T-helper 17 cell (primary cell): ENCODE measurements at places on chromosomes 7 and 10.

DNA sequence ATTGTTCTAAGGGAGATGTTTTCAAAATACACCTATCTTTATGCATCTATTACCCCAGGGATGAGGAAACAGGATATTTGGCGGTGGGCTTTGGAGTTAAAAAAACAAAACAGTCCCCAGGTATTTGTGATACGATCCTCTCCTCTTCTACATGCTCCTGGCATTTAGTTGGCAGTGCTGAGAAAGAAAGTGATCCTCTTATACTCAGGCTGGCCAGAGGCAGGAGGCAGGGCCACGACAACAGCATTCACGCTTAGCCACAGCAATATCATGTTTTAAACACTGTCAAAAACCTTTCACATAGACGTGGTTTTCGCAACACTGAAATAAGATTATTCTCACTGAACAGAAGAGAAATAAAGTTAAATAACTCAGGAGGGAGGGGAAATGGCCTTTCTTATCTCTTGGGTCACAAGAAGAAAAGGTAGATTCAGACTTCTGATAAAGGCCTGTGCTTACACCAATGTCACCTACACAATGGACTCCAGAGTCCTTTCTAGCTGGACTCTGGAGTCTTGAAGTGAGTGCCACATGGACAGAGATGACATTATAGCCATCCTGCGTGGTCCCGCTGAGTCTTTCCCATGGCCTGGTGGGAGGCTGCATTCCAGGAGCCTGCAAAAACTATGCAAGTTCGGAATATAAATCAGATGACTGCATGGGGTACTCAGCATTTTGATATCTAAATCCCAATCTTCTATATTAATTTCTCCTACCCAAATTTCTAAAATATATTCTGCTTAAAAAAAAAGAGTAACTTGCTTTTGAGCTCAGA is 88.7 kb downstream of the PIP4K2A start:
- no peak for DNase-seq

GRCh38 chr7:11120675-11121220 is 147.1 kb downstream of the PHF14 start:
- DNase-seq, result no peak

- DNase-seq, result no peak
Measured at GRCh38 chr7:135584362-135585353, 26.9 kb downstream of the NUP205 start.

DNA sequence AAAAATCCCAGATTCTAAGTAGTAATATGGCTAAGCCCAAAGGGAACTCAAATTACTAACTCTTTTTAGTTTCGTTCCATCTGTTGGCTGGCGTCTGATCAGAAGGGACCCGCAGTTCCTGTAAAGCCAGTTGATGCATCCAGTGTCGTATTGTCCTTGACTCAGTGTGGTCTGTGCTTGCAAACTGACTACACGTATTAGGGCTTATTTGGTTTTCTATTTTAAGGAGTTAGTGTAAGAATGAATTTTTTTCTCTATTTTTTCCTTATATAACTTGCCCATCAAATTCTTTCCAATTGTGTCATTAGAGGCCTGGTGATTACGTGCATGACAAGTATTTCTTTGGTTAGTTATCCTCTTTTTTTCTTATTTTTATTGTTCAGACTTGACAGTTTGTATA is 9.7 kb downstream of the ABCA13 start:
- DNase-seq, result no peak

GRCh38 chr10:104328646-104328895 is 9.7 kb downstream of the ITPRIP start:
- DNase-seq, result no peak

DNA sequence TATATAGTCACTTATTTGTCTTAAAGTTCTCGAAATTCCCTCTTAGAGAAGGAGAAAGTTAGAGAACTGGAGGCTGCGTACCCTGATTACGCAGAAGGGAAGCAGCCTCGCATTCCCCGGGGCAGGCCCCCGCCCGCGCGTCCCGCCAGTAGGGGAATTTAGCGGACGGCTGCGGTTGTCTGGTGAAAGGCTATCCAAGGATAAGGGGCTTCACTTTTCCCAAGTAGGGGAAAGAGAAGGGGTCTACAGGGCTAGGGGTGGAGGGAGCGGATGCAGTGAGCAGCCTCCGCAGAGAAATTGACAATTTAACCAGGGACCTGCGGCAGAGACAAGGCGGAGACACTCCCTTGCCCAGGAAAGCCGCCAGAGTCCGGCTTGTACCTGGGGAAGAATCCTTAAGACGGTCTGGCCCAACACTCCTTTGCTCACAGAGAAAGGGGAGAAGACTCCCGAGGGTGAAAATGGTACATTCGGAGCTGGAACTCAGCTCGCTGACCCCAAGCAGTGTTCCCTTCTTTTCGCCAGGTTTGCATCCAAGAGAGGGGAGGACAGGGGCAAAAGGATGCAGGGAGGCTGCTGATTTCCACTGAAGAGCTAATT is 994 bp upstream of the MAGI2 start:
- no peak for DNase-seq
